ENCODE measurements at places on chromosomes 4 and X.

GRCh38 chr4:85842540-85842939 lies 367.6 kb downstream of the ARHGAP24 start:
- peak; percentile 22 for DNase-seq

DNA sequence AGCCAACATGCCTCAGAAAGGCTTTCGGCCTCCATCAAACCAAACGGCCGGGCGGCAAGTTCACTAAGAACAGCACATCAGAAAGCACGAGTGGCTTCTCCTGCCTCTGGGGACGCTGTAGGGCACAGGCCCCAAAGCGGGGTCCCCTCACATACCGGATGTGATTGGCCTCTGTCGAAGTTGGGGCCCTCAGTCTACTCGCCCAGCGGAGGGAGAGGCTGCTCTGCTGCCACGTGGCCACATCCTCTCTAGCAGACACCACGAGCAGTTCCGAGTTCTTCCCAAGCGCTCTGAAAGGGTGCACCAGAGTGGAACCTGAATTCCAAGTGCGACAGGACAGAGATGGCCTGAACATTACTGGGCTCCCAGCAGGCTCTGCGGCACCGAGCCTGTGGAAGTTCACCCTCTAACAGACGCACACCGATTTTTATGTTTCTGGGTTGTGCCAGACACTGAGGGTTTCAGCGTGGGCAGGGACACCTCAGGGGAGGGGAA lies 21.1 kb downstream of the NOP14 start:
- DNase-seq, result no peak

DNA sequence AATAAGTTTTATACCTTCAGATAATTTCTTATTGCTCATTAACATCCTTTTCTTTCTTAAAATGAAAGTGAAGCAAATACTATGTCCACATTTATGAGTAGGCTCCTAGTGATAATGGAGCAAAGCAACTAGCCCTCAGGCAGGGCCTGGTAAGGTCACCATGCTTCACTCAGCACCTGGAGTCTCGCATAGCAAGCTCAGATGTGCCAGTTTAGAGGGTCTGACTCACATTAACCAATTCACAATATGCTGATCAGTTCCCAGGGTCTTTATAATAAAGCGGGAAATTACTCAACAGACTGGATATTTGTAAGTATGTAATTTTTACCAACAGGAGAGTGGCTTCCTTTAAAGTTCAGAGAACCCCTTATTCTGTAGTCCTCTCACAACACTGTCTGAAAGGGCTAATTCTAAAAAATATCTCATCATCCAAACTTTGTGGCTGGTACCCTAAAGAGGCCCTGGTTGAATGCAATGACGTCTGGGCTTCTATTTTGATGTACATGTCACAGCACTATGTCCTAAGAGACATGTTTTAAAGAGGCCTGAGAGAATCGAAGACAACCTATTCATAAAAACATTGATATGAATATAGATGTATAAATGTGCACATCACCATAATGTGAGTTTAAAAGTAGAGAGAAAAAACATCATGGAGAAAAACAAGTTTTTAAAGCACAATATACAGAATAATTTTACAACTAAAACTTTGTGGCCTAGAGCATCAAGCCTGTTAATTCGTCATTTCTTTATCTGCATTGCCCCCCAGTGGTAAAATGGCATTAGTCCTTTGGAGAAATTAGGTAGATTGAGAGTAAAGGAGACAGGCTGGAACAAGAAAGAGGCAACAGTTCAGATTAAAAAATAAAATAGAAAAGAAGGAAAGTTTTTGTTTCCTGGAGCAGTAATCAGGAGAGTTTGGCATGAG lies 44.3 kb downstream of the IL21 start:
- DNase-seq, result peak; percentile 12

GRCh38 chr4:123236606-123237005 lies 160.0 kb upstream of the SPRY1 start:
- no peak for DNase-seq

DNA sequence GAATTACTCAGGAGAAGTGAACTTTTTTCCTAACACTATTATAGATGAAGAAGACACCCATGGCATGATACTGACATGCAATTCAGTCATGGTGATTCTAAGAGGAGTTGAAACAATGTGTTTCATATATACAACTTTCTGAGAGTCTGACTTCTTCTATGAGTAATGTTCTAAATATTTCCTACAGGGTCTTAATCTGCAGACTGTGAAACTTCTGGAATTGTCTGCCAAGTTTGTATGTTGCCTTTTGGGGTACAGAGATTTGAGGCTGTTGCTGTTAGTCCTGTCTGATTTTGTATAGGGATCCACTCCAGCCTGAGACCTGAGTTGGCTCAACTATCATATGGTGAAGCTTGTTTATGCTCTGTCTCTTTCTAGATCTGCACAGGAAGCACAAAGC lies 160.6 kb upstream of the GATB start:
- DNase-seq, result no peak

GRCh38 chrX:53135581-53135980 lies 41.6 kb downstream of the KANTR start:
- no peak for DNase-seq

GRCh38 chr4:118254368-118254767 lies 98.4 kb downstream of the PRSS12 start:
- DNase-seq, result no peak

DNA sequence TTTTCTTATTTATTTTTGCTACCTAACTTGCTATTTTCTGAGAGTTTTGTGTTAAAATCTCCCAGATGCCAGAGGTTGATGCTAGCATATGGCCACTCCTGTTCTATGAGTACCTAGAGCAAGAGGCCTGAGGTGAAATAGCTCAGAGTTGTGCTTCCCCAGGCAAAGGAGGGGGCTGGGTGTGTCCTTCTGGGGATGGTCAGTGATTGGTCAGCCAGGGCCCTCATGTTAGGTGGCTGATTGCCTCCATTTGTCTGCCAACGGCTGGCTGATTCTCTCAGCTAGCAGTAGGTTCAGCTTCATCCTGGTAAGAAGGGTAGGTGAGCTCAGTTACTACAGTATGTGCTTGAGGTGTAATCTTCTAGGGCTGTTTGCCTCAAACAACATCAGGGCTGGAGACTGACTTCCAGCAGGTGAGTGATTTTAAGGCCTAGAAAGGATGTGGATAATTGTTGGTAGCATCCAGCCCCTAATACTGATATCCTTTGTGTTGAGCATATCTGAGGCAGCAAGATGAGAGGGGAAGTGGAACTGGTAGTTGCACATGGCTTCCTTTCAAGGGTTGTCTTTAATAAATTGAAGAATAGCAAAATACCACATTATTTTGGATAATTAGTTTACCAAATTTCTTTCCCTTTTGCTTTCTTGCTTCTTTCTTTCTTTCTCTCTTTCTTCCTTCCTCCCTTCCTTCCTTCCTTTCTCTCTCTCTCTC lies 62.5 kb upstream of the RHOH start:
- peak; percentile 40 for DNase-seq

DNA sequence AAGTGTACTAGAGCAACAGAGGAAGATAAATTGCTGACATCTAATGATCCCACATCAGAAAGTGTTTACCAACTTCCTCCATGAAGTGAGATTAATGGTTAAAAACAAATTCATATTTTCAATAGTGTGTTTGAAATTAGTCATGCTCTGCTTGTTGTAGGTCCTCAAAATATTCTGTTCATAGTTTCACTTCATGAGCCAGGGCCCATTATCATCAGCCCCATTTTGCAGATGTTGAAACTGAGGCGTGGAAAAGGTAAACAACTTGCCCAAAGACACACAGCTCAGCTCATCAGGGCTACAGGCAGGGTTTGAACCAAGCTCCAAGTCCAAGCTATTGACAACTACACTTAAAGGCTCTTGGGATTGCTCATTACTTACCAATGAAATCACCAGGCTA lies 103.5 kb upstream of the PPARGC1A start:
- no peak for DNase-seq

DNA sequence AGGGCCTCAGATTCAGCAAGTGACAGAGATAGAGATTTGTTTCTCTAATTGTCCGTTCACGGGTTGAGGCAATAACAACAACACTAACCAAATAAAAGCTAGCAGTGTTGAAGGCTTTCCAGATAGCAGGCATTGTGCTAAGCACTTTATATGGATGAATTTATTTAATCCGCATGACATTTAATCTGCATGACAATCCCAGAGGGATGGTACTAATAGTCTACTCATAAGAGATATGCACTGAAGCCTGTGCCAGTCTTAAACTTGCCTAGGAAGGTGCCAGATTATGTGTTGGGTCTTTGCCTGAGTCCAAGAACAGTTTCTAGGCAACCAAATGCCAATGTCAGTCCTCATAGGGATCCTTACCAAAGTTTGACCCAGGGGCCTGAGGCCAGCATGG lies 37.7 kb upstream of the FAT1 start:
- no peak for DNase-seq

GRCh38 chr4:26478330-26478729 lies 12.0 kb downstream of the CCKAR start:
- DNase-seq, result no peak

DNA sequence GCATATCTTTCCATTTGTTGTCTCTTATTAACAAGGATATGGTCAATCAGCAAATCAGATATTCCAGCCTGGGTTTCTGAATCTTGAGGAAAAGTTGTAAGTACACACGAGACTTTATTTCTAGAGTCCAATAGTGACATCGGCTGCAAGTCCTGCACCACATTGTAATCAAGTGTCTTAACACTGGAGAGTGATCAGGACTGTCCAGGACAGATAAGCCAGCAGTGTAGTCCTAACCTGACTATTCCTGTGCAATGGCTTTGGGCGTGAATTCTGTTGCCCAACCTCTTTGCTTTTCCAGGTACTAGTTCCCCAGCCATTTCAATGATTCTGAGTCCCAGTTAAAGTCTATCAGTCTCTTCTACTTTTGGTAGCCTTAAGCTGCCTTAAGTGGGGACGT lies 395.0 kb downstream of the PCDH10 start:
- no peak for DNase-seq

DNA sequence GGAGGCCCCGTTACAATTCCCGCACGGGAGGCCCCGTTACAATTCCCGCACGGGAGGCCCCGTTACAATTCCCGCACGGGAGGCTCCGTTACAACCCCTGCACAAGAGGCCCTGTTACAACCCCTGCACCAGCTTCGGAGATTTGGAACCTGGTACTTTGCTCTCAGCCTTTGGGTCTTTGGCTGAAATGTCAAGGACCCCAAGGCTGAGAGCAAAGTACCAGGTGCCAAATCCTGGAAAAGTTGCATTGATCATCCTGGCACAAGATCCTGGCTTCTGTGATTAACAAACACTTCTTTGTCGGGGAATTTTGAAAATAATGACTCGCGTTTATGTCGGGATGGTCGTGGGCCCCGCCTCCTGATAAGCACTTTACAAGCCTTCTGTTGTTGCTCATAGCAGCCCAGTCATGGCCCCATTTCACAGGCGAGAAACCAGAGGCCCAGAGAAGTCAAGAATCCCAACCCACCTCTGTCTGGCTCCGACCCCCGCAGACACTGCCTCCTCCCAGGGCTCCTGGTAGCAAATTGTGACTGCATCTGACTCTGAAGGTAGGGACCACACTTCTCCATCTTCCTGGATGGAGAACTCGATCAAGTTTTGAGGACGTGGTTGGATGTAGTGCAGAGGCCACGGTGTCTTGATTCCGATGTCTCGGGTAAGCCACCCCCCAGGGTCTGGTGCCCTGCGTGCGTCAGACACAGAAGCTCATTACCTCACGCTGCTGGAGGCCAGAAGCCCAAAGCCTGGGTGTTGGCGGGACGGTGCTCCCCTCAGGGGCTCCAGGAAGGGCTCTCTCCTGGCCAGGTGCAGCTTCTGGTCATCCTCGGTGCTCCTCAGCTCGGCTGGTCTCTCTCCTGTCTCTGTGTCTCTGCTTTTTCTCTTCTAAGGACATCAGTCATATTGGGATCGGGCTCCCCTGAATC lies 60.3 kb downstream of the ADRA2C start:
- no peak for DNase-seq

DNA sequence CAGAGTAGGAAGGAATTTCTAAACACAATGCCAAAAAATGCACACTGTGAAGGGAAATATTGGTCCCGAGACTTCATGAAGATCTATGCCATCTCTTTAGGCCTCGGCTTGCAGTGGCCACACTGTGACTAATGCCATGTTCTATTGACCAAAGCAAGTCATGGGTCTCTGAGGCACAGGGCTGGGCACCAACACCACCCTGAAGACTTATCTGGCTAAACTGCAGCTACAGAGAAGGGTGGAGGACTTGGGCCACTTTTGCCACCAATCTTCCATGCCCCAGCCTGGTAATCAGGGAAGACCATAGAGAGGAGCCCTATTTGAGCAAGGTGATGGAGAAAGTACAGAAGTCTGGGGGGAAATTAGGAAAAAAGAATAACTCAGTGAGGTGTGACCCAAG lies 42.1 kb downstream of the HMX1 start:
- DNase-seq, result no peak

DNA sequence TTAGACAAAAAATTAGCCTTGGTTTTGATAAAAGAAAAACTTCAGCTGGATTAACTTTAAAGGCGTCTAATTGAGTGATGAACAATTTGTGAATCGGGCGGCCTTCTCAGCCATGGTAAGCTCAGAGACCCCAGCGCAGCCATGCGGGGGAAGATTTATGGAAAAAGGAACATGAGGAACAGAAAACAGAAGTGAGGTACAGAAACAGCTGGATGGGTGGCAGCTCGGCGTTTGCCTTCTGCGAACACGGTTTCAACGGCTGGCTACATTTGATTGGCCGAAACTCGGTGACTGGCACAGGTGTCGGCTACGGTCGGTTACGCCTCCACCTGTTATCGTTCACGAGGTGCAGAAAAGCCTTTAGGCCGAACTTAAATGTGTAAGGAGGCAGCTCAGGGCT lies 401.4 kb upstream of the FAT1 start:
- no peak for DNase-seq

DNA sequence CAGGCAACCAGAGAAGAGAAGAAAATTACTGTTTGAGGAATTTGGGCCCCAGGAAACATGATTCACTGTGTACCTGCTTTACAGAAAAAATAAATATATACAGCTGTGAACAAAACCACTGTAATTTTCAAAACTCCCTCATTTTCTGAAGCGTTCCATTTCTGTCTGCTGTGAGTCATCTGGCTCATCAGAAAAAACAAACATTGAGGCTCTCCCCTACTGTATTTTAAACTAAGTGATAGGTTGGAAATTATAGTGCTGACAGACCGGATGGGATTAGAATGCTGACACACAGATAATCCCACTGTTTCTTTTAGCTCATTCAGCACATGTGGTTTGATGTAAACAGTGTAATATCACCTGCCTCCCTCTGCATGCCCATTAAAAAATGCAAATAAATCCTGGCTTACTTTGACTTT lies 847.0 kb downstream of the TRIML1 start:
- peak; percentile 86 for DNase-seq

- no peak for DNase-seq
Measured at GRCh38 chrX:31542566-31542965, 470.7 kb upstream of the FTHL17 start.

DNA sequence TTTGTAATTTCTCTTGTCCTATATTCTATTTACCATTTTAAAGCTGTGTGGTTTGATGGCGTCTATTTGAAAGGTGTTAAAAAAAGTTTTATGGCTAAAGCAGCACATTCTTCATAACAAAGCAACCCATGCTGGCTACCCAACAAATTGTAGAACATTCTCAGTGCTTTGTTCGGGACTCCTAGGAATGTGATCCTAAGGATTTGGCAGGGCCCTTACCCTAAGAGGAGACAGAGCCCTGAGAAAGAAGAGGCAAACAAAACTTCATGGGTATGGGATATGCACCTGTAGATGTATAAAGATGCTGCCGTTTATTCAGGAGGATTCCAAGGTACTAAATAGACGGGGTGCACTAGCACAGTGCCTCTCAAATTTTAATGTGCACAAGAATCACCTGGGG lies 370.8 kb upstream of the DIPK2B start:
- DNase-seq, result no peak

- no peak for DNase-seq
Measured at GRCh38 chr4:96736352-96736889, 896.5 kb downstream of the PDHA2 start.

GRCh38 chr4:21181716-21182115 lies 481.5 kb downstream of the PACRGL start:
- DNase-seq, result no peak

All from RPMI8226 (cell line).